Fibroblast of upper back skin (primary cell): ENCODE measurements at places on chromosomes 2 and 18.

GRCh38 chr18:45439851-45440645 is 175.2 kb upstream of the SLC14A2 start:
- DNase-seq, result no peak

DNA sequence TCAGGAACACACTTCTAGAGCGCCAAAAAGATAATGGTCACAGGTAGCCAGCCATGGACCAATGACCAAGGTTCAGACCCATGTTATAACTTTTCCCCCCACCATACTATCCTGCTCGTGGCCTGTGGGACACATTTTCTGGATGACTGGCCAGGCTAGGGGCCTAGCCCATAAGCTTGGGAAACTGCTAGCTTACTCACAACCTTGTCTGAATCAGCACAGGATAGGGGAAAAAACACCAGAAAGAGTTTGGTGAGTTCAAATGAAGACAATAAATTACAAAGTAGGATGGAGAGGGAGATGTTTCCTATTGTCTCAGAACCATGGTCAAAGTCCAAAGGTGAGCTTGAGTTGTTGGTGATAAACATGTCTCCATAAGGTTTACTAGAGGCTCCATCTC is 156.3 kb upstream of the CCDC68 start:
- DNase-seq, result no peak

GRCh38 chr2:30209227-30209626 is 22.1 kb upstream of the LBH start:
- DNase-seq, result no peak

- DNase-seq, result no peak
Observed at GRCh38 chr2:11377928-11378545, 33.6 kb upstream of the ROCK2 start.

DNA sequence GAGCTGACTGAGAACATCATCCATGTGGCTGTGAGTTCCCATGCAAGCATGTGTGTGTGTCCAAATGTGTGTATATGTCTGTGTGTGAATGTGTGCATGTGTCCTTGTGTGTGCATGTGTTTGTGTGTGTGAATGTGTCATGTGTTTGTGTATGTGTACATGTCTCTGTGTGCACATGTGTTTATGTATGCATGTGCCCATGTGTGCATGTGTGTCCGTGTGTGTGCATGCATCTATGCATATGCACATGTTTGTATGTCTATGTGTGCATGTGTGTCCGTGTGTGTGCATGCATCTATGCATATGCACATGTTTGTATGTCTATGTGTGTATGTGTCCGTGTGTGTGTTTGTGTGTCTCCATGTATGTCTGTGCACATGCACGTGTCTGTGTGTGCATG is 99.7 kb downstream of the LBH start:
- DNase-seq, result no peak

DNA sequence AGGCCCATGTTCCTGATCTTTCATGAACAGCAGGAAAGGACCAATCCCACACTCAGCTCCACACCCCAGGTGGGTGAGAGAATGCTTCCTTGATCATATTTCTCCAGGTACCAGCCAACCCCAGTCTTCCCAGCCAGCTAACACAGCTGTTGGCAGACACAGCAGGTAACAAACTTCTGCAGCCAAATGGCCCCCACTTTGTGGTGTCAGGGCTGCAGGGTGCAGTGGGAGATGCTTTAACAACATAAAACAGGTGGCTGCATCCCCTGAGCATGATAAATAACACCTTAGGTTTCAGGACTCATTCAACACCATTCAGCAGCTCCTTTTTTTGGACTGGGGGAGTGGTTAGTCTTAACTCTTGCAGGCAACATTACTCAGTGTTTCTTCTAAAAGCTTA is 76.7 kb upstream of the ACAA2 start:
- DNase-seq, result no peak

GRCh38 chr2:55555977-55556376 is 36.5 kb downstream of the CFAP36 start:
- peak; percentile 4 for DNase-seq

DNA sequence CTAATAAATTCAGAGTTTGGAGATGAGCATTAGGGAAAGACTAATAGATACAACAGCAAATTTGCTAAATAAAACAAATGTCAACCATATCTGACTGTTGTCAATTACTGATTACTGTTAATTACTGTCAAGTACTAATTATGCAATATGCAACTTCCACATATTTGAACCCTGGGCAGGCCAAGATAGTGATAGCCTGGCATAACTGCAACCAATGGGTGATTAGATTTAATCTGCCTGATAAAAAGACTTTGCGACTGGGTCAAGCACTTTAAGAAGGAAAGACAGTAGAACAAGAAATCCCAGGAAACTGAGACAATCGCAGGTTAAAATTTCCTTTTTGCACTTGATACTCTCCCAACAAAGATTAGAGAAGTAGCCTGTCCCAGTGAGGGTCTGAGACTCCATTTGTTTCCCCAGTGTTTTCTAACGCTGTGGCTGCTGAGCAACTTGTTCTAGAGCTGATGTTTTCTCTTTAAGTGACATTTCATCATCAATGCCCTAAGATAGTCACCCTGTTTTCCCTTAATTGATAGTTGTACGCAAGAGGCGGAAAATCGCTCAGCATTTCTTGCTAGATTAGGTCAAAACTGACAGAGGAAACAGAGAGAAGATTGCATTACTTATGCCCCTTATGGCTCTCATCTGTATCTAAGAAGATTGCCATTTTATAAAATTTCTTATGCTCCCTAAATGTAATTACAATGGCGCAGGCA is 17.8 kb downstream of the ARHGAP15 start:
- DNase-seq, result no peak

DNA sequence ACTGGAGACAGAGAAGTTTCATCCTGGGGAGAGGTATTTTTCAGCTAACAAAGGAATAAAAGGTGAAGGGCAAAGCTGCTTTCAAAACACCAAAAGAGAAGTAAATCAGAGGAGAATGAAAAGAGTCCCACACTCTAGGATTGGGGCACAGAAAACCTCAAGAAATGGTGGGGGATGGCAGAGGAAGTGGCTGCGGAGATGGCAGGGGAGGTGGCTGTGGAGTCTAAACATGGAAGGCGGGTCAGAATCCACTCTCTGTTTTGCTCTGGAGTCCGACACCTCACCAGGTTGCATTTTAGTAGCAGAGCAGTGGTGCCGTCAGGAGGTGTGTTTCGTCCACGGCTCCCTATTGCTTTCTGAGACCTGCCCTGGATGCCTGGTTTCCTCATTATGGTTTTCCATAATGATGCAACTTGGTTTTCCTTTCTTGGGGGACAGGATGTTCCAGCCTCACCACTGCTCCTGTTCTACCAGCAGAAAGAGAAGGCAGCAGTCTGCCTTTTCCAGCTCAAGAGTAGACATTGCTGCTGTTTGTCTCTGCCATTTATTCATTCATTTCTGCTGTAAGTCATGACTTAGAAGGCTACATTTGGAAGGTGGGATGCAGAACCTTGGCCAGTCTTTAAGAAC is 188.7 kb downstream of the ANKRD44 start:
- no peak for DNase-seq

DNA sequence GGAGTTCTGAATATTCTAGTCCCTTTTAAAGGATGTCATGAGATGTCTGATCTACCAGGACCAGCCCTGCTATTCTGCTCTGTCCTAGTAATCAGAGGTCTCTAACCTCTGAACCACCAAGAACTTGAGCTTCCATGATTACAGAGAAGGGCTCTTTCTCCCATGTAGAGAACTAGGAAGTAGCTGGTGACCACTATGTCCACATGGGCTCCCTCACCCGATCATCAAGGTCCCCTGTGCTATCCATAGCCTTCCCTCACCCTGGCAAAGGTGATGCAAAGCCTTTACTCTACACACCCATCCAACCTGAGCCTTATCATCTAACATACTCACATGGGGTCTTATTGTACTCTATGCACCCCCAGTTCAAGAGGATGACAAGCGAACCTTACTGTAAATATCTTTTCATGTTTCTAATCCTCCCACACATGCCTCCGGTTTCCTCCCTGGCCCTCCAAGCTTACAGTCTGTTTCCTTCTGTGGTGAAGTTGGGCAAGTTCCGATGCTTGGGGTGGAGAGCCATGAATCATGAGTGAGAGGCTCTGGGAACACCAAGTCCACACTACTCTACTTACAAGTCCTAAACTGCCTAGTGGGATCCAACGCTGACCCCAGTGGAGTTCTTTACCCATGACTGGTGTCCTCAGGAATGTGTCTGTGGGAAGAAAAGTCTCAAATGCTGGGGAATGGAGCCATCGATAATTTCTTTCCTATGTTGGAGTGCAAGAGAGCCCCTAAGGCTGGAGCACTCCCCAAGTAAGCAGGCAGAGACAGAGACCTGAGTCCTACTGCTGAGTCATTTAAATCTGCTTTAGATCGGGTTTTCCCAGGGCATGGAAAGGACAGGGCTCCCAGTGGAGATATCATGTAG is 73.3 kb upstream of the KLF7 start:
- DNase-seq, result peak; percentile 100

DNA sequence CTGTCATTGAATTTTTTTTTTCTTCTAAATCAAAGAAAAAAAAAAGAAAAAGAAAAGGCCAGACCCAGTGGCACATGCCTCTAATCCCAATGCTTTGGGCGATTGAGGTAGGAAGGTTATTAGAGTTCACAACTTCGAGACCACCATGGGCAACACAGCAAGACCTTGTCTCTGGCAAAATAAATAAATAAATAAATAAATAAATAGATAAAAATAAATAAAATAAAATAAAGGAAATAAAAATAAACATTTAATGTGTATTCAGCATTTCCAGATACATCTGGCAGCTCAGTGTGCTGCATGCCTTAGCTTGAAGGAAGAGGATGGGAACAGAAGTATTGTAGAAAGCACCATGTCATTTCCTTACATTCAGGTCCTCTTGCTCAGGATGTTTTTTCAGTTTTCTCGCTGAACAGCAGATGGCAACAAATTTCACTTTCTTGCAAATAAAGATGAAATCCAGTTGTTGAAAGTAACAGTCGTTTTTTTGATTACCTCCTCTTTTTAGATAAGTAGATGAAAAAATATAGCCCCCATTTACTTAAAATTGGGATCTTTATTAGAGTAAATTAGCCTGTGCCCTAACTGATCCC is 25.7 kb upstream of the FAM178B start:
- DNase-seq, result peak; percentile 71

DNA sequence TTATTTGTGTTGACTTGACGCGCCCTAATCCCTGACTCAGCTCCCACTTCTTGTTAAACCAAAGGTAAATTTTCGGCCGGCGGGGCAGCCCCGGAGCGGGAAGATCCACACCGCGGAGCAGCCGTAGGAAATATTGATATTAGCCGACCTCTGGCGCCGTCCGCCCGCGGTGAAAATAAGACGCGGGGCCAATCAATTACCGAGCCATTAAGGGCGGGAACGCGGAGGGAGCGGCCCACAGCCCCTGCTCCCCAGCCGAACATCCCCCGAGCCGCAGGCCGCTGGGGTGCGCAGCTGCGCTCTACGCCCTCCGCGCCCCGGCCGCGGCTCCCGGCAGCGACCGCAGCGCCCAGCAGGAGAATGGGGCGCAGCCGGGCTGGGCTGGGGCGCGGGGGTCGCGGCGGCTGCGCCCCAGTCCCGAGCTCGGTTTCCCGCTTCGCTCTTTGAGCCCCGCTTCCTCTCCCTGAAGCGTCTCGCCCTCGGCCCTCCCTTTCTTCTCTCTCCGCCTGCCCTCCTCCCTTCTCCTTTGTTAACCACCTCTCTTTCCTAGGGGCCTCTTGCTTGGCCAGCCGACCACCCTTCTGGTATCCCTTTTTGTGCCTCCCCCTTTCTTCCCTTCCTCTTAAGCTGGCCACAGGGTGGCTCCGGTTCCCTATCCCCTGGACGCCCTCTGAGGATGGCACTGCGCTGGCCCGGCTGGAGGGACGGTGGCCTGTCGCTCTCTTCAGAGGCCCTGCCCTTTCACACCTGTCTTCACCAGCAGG is 40.9 kb downstream of the CELF4 start:
- no peak for DNase-seq

GRCh38 chr2:88845772-88846661 is 154.5 kb downstream of the RPIA start:
- no peak for DNase-seq

DNA sequence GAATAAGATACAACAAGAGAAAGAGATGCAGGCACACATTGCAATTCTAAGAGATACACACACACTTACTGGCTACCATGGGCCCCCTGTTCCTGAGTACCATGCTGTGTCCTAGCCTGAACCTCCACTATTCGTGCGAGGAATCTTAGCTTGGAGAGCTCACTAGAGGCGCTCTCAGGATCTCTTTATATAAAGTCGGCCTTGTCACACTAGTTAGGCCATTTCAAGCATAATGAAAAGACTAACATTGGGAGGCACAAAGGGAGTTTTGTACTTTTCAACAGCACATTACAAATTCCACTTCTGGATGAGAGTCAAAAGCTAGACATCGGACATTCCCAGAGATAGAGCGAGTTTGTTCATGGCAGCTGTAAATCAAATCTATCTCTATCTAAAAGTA is 365.2 kb downstream of the DSEL start:
- no peak for DNase-seq

DNA sequence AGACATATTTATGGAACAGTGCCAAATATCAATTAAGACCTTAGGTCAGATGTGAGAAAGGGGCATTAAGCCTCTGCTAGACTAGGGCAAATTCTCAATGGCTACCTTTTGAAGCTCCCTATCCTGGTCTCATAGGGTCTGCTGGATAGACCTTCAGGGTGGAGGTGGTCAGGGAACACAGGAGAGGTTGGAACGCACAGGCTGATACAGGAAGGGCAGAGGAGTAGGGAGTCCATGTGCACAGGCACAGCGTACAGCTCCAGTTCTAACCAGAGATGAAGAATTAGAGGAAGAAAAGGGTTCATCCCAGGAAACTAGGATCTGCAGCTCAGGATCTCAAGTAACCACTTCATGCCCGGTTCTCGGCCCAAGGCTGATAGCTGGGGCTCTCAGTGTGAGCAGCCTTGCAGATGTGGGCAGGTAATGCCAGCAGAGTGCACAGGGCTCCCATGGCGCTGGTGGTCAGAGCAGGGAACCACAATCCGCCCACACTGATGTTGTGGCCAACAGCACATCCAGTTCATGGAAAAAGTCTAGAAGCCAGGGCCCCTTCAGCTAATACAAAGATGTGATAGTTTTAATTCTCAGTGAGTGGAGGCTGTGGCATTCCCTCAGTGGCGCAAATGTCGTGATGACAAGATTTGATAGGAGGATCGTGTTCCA is 3.4 kb upstream of the EVA1A start:
- DNase-seq, result no peak

- DNase-seq, result no peak
Observed at GRCh38 chr2:97910403-97911205, 85.1 kb downstream of the TMEM131 start.

GRCh38 chr18:32328379-32328778 is 138.5 kb downstream of the MEP1B start:
- peak; percentile 68 for DNase-seq

DNA sequence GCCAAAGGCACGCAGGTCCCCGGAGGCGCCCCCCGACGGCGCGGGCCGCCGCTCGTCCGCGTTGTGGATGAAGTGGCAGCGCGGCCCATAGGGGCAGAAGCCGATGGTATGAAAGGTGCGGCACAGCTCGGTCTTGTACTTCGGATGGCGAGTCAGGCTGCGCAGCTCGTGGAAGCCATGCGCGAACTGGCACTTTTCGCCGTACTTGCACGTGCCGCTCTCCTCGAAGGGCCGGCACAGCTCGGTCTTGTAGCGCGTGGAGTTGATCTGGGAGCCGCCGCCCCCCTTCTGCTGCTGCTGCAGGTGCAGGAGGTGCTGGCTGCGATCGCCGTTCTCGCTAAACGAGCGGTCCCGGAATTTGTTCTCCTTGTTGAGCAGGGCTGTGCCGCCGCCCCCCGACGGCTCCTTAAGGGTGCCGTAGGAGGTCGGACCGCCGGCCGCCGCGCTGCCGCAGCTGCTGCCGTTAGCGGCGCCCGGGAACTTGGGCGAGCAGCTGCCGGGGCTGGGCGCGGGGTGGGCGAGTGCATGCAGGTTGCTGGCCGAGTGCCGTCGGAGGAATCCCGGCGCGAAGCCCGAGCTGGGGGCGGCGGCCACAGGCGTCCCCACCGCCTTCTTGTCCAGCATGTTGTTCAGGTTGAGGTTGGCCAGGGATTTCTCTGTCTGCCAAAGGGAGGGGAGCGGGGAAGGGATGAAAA is 1.2 kb downstream of the ZFP36L2 start:
- DNase-seq, result peak; percentile 59
